ENCODE measurements at places on chromosomes 7 and 10.

DNA sequence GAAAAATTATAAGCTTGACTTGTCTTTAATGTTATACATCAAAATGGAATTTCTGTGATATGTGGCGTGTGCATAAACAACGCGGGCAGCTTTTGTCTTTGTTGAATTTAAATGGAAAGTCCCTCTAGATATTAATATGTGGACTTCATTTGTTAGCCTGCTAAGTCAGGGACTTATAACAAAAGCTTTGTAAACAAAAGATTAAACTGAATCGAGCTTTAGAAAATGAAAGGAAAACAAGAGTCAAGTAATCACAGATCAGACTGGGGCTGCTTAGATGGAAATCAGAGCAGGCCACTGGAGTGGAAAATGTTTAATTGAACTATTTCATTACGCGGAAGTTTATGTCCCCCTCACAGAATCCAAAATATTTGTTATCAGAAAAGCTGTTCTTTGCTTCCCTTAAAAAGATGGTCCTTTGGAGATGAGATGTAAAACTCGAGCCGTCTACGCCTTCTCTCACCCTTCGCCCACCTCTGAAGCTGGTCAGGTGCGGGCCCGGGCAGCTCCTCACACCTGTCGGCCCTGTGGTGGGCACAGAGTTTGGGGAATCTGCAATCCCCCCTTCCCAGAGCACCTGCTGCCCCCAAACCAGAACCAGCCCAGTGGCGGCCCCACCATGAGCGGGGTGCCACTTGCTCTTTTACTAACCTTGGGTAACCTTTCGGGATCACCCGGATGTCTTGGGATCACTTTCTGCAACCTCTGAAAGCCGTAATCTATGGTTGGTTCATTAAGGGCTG lies 116.2 kb downstream of the EBF3 start:
- DNase-seq: no peak

- no peak for DNase-seq
These were observed 641.8 kb upstream of the FOXK1 start for GRCh38 chr7:4040109-4040928.

DNA sequence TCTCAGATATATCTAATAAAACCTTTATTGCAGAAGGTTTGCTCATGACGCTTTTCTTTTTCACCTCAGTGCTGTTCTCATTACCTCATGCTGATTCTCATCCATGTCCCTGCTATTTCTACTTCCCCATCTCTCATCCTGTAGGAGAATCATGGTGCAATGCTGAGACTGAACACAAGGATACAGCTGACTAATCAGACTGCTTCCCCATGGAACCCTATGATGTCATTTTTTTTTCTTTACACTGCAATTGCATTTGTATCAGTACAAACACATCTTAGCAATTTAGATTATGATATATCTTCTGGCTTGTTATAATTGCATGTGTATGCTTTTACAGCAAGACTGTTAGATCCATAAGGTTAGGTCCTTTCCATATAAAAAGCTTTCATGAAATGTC lies 93.7 kb downstream of the SEMA3A start:
- DNase-seq: no peak

DNA sequence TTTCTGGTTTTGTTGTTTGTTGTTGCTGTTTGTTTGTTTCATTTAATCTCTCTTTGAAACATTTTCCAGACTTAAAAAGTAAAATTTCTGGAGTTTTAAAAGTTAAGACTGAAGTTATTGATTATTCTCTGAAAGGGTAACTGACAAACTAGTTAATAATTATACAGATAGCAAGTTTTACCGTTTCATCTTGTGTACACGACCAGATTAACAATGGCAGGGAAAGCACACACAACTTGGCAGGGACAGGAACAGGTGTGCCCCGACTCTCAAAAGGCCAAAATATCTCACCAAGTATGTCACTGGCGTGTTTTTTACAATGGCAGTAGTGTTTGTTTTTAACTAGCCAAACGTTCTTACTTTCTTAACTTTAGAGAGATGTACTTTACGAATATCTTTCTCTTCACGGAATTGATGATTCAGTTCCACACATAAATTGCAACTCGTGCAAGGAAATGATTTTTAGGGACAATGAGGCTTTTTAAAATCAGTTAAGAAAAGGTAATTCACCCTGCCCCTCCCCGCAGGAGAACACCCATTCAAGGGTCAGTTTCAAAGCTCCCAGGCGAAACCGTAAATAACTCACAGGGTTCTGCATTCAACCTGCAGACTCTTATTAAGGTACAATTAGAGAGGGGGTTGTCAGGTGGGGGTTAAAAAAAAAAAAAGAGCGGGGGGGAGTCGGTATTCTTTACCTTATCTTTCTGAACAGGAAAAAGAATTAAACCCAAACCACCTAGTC lies 3.5 kb downstream of the CTBP2 start:
- DNase-seq: no peak

DNA sequence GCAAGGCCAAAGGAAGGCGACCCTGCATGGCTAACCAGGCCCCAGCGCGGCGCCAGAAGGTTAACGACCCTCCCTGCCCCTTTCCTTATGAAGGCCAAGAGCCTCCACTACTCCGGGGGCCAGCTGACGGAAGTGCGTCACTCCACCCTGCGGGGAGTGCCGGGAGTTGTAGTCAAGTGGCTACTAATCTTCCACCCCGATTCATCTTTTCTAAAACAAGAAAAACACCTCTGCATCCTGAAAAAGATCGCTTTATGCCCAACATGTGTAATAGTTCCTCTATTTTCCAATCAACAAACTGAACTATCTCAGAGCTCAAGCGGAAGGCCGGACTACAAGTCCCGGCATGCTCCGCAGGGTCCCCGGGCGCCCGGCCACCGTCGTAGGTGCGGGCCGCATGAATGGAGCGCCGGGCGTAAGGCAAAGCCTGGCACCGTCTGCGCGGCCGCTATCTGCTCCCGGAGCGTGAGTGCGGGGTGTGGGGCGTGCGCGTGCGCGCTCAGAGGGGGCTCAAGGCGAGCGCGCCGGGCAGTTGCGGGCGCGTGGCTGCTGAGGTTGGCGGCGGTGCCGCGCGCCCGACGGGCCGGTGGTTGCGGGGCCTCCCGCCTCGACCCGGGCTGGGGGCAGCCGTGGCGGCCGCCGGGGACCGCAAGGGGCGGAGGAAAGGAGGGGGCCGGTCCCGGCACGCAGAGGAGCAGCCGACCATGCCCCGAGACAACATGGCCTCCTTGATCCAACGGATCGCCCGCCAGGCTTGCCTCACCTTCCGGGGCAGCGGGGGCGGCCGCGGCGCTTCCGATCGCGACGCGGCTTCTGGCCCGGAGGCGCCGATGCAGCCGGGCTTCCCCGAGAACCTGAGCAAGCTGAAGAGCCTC lies at the start of gene ADO:
ADO (plus strand) TSS at position 365 of the 875 bp plus-strand sequence; CDS start at position 705, 340 bp downstream.
- peak; percentile 74 for DNase-seq

DNA sequence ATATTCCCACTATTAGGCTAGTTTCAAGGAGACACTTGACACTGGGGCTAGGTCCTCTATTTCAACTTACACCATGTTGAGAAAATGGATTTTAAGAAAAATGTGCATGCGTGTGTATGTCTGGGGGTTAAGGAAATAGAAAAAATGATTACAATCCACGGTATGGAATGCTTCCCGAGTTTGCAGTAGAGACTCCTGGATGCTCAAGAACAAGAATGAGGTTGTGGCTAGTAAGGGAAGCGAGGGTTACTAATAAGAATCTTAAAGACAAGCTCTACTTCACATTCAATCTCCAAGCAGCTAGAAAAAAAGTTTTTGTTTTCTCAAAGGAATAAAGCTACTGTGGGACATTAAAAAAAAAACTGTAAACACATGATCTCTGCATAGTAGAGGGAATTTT lies 54.7 kb downstream of the ANK3 start:
- no peak for DNase-seq

DNA sequence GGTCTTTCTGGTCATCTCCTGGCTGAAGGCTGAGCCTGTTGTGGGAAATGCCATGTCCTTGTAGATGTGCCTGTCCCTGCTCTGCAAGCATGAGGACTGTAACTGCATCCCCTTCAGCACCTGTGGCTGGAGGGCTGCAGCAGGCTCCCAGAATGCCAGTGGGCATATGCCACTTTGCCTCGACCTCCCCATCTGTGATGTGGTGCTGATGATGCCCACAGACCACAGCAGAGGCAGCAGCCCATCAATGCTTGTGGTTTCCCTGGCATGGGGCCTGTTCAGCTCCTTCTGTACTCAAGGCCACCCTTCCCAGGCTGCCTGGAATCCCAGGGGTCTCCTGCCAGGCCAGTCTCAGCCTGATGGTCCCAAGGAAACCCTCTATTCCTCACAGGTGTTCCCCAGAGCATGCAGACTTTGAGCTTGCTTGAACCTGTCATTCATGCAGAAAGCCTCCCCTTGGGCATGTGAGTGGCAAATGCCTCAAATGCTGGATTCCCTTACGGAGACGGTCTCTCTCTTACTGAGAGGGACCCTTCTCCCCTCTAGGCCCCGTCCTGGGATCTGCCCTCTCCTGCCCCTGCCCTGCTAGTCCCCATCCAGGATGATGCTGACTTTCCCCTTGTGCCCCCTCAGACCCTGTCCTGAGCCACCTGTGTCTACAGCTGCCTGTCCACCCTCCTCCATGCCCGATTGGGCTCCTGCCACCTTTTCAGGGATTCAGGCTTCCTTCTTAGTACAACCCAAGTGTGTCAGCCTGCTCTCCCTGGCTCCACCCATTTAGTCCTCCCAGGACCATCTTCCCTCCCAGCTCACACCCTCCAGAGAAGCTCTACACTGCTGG lies 50.9 kb upstream of the ANTXRL start:
- DNase-seq: no peak

DNA sequence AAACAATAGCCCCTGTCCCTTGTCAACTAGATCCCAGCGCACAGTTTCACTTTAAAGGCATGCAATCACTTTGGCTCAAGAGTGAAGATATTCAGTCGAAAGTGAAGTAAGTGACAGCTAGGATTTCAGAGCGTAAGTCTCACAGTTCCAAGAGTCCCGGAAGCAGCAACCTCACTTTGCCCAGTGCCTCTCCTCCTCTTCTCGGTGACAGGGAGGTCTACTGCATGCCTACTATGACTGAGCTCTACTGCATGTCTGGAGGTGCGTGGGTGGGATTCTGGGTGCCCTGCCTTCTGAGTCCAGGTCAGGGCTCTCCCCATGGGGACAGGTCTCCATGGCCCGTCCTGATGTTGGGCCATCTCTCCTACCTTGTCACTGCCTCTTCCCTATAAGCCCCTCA lies 17.0 kb downstream of the PRKCQ start:
- DNase-seq: peak; percentile 54

DNA sequence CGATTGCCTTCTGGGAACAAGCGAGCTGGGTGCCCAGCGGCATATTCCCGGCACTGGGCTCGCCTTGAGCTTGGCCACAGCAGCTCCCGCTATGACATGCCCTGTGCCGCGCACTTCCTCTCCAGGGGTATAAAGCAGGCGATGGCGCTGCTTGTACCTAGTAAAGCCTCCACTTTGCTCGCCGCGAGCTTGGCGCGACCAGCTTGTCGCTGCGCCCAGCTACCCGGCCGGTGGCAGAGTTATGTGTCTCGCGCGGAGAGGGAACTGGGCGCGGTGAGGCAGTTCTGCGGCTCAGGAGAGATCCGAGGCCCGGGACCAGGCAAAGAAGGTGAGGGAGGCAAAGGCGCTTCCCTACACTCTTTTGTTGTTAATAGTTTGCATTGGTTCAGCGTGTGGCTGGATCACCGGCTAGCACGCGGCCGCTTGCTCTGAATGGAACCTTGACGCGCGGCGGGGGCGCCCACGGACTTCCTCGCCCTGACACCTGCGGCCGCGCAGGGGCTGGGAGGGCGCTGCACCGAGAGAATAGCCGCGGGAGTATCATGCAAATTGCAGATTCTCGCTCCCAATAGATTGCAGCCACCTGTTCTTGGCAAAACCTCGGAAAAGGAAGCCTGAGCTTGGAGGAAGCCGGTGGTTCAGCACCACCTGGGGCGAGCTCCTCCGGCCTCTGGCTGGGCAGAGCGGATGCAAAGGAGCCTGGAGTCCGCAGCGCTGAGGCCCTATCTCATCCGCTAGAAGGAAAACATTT lies 3.0 kb upstream of the BUB3 start:
- DNase-seq: no peak

- no peak for DNase-seq
These were observed 53.7 kb upstream of the SEMA3A start for GRCh38 chr7:84248267-84248666.

GRCh38 chr10:121841862-121842261 lies 86.0 kb downstream of the ATE1 start:
- no peak for DNase-seq

DNA sequence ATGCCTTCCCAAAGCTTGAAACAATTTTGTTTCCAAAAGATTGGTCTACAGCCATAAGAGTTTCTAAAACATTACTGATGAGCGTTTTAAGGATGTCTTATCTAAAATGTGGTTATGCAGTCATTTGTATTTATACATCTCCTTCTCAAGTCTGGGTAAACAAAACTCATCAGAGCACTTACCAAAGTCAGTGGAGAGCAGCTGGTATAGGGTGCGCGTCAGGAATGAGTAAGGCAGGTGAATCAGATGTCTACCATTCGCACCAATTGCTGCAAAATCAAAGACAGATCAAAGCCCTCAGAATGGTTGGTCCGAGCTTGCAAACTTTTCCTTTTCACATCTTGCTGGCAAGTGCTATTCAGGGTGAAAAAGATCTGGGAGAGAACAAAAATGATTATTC lies 65.6 kb upstream of the FAM171A1 start:
- DNase-seq: no peak

GRCh38 chr10:4652111-4653010 lies 173.6 kb upstream of the AKR1E2 start:
- peak; percentile 55 for DNase-seq

DNA sequence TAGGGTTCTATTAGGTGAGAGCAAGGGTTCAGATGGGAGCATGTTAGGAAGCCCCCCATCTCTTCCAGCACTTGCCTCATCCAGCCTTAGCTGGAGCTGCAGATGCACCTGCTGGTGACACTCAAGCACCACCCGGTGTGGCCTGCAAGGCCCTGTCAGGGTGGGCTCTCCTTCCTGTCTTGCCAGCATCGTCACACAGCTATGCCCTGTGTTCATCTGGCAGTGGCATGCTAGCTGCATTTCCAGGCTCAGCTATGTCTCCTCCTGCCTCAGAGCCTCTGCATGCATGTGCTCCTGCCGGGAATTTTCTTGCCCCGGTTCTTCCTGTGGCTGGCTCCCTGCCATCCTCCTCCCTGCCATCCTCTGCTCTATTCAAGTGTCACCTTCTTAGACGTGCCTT lies 129.7 kb upstream of the KLF6 start:
- no peak for DNase-seq

- no peak for DNase-seq
These were observed 147.8 kb upstream of the KLF14 start for GRCh38 chr7:130881799-130882141.

GRCh38 chr7:127930341-127931328 lies 100.6 kb downstream of the LRRC4 start:
- DNase-seq: no peak

GRCh38 chr10:33286157-33286934 lies 48.1 kb downstream of the NRP1 start:
- DNase-seq: no peak

GRCh38 chr7:38223306-38223705 lies 45.3 kb downstream of the STARD3NL start:
- DNase-seq: no peak

- DNase-seq: no peak
These were observed 121.6 kb downstream of the SH2D4B start for GRCh38 chr10:80659289-80659688.

GRCh38 chr7:38744746-38745145 lies 113.6 kb upstream of the AMPH start:
- DNase-seq: no peak
